ENCODE measurements at places on chromosomes 3 and 15. TPM values are rescaled to one million over a fixed set of nuclear protein-coding genes. Genes with fewer than 3 reads are reported as not detected.

DTX3L gene
- not detected for polyA plus RNA-seq

DGKG gene
- polyA plus RNA-seq, result not detected

TUSC7 gene
- polyA plus RNA-seq, result not detected

HHLA2 gene
- not detected for polyA plus RNA-seq

CYP1A2 gene
- polyA plus RNA-seq, result not detected

ADGRG7 gene
- not detected for polyA plus RNA-seq

MYH15 gene
- polyA plus RNA-seq, result 0.71 TPM

HCLS1 gene
- 0.28 TPM for polyA plus RNA-seq

FGF12 gene
- polyA plus RNA-seq, result 2.1 TPM

CHRD gene
- 2.9 TPM for polyA plus RNA-seq

SERINC4 gene
- 0.38 TPM for polyA plus RNA-seq

PATL2 gene
- not detected for polyA plus RNA-seq

RLBP1 gene
- 0.16 TPM for polyA plus RNA-seq

CATSPER2 gene
- polyA plus RNA-seq, result 2.0 TPM

MESD gene
- 14.9 TPM for polyA plus RNA-seq

CHRNA7 gene
- 3.1 TPM for polyA plus RNA-seq

JAGN1 gene
- polyA plus RNA-seq, result 26.5 TPM

ISLR2 gene
- 330 TPM for polyA plus RNA-seq

SUCNR1 gene
- polyA plus RNA-seq, result not detected

CNBP gene
- 278 TPM for polyA plus RNA-seq

SCAANT1 gene
- polyA plus RNA-seq, result not detected

SCN11A gene
- 2.8 TPM for polyA plus RNA-seq

C15orf61 gene
- 20.6 TPM for polyA plus RNA-seq

EFHB gene
- polyA plus RNA-seq, result 1.0 TPM

CPEB1 gene
- polyA plus RNA-seq, result 1.3 TPM

GOLGA6B gene
- not detected for polyA plus RNA-seq

SLC38A3 gene
- not detected for polyA plus RNA-seq

VPS13C gene
- polyA plus RNA-seq, result 91.1 TPM

USP19 gene
- 62.0 TPM for polyA plus RNA-seq

PGBD4 gene
- 2.4 TPM for polyA plus RNA-seq

FBLN2 gene
- 0.30 TPM for polyA plus RNA-seq

MOBP gene
- not detected for polyA plus RNA-seq

RBP2 gene
- polyA plus RNA-seq, result not detected

TMEM212 gene
- not detected for polyA plus RNA-seq

ACP3 gene
- not detected for polyA plus RNA-seq

CCR3 gene
- not detected for polyA plus RNA-seq

TRPC1 gene
- polyA plus RNA-seq, result 37.2 TPM

CCDC80 gene
- polyA plus RNA-seq, result 0.14 TPM

KNG1 gene
- not detected for polyA plus RNA-seq

RETNLB gene
- polyA plus RNA-seq, result not detected

UQCC5 gene
- 5.2 TPM for polyA plus RNA-seq

LMAN1L gene
- polyA plus RNA-seq, result not detected

TRANK1 gene
- 15.5 TPM for polyA plus RNA-seq

IL17RB gene
- polyA plus RNA-seq, result 2.2 TPM

PBRM1 gene
- 64.4 TPM for polyA plus RNA-seq

IL5RA gene
- 0.10 TPM for polyA plus RNA-seq

GOLGA6A gene
- 0.50 TPM for polyA plus RNA-seq

MCTP2 gene
- not detected for polyA plus RNA-seq

NAA80 gene
- 5.3 TPM for polyA plus RNA-seq

Measured in neural cell (in vitro differentiated cells).